ENCODE measurements at places on chromosomes 4 and X. TPM values are rescaled to one million over a fixed set of nuclear protein-coding genes. Genes with fewer than 3 reads are reported as not detected.

The FREM3 gene
- polyA plus RNA-seq = not detected

The SPATA18 gene
- polyA plus RNA-seq = 6.6 TPM

The PAGE2B gene
- polyA plus RNA-seq = 0.37 TPM

The F9 gene
- polyA plus RNA-seq = not detected

The CXorf65 gene
- polyA plus RNA-seq = 2.6 TPM

The SHISA3 gene
- polyA plus RNA-seq = 1.00 TPM

GRCh38 chr4:183350317-183351071 is 28.3 kb upstream of the CLDN24 start:
- no peaks in the 10 kb centered on the region for H3K4me1 ChIP-seq
- no peak overlapping the region for H3K27ac ChIP-seq
- H3K27me3 ChIP-seq = no peaks in the 10 kb centered on the region
- H3K36me3 ChIP-seq = no peaks in the 10 kb centered on the region
- DNase-seq = no peak

DNA sequence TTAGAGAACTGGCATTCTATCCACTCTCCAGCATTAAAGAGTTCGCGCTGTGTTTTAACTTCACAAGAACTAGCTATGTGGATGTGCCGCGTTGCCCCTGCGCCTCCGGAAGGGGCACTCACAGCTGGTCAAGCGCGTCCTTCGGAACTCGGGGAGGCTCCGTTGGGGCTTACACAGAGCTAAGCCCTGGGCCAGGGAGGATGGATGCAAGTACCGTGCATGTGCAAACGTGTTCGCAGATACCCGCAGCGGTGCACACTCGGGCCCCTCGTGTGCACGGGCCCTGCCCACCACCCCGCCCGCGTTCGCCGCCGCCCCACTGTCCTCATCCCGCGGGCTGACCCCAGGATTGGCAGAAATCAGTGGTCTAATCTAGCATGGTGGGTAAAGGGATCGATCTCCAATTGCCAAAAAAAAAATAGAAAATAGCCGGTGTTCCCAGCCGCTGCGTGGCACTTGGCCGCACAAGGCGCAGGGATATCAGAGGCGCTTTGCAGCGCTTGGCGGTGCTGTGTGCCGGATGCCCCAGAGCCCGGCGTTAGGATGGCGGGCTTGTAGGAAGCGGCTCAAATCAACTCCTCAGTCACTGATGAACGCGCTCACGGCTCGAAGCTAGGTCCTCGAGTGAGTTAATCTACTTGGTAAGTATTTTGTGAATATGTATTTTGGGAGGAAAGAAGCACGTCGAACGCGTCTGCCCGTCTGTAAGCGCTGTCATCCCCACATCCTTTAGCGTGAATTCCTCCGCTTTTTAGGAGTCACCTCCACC is 989 bp upstream of the PCDH10 start:
- no peak overlapping the region for H3K27ac ChIP-seq
- peak; percentile 45 for DNase-seq
- peak overlapping the region; percentile 17 for H3K4me3 ChIP-seq

GRCh38 chrX:132956421-132957210 is 1.8 kb downstream of the HS6ST2 start:
- H3K36me3 ChIP-seq = no peaks in the 10 kb centered on the region
- H3K4me3 ChIP-seq = peak overlapping the region; percentile 1
- peaks cover 29% of the 10 kb centered on the region for H3K27me3 ChIP-seq
- peak; percentile 18 for DNase-seq
- H3K4me1 ChIP-seq = no peaks in the 10 kb centered on the region

GRCh38 chrX:45852884-45853283 is 652.2 kb upstream of the DIPK2B start:
- H3K36me3 ChIP-seq = no peaks in the 10 kb centered on the region
- DNase-seq = no peak
- no peaks in the 10 kb centered on the region for H3K4me1 ChIP-seq
- no peak overlapping the region for H3K27ac ChIP-seq

GRCh38 chr4:37440501-37440900 is 196.0 kb downstream of the NWD2 start:
- no peaks in the 10 kb centered on the region for H3K4me1 ChIP-seq
- no peak overlapping the region for H3K4me3 ChIP-seq
- no peak for DNase-seq
- no peak overlapping the region for H3K27ac ChIP-seq
- H3K36me3 ChIP-seq = no peaks in the 10 kb centered on the region

GRCh38 chrX:150018931-150019361 is 80.7 kb upstream of the EOLA2 start:
- H3K27ac ChIP-seq = no peak overlapping the region
- H3K4me3 ChIP-seq = no peak overlapping the region

DNA sequence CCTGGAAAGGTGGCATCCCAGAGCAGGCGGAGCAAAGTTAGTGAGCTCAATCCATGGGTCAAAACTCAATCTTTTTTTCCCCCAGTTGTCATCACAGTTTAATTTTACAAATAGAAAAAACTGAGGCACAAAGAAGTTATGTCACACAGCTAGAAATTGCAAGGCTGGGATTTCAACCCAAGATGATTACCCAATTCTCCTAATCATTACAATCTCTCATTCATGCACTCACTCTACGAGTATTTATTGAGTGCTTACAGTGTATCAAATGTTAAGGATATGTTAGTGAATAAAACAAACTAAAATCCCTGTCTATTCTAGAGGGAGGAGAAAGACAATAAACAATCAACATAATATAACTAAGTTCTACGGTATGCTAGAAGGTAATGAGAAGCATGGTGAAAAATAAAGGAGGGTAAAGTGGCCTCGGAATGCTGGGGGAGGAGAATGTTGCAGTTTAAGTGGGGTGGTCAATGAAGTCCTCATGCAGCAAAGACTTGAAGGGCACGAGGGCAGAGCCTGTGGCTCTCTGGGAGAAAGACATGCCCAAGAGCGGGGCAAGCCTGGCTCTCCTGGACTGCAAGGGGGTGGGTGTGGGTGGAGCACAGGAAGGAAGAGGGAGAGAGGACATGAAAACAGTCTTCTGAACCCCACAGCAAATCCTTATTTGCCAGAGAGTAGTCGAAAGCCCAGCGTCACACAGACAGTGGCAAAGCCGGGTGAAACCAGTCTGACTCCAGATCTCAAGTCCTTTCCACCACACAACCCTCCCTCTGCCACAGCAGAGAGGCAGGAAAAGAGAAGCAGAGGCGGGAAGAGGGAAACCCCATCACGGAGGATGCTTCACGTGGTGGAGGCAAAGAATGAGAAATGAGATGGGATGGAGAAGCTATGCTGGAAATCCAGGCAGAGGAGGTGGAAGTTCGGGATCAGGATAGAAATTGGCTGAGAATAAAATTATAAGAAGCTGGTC is 48.3 kb downstream of the RAB33B start:
- no peaks in the 10 kb centered on the region for H3K36me3 ChIP-seq
- H3K4me1 ChIP-seq = peaks cover 4% of the 10 kb centered on the region
- no peaks in the 10 kb centered on the region for H3K27me3 ChIP-seq
- DNase-seq = peak; percentile 16

GRCh38 chr4:64158648-64159326 is 250.5 kb downstream of the TECRL start:
- no peak overlapping the region for H3K27ac ChIP-seq
- no peak overlapping the region for H3K4me3 ChIP-seq
- H3K36me3 ChIP-seq = no peaks in the 10 kb centered on the region
- DNase-seq = peak; percentile 84

DNA sequence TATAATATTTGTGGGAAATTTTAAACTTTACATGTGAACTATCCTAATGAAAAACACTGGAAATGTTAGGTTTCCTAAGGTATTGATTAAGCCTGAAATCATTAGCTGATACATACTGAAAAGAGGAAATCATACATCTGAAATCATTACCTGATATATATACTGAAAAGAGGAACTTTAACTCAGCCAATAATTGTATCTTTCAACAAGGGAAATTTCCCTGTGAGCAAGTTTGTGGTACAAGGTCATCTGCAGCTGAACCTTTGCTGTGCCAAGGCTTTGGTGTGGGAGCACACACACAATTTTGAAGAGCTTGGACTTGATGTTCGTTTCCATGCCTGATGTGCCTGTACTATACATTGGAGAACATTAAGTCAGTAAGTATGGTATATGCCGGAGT is 131.9 kb upstream of the USP9X start:
- H3K27me3 ChIP-seq = no peaks in the 10 kb centered on the region
- no peak overlapping the region for H3K4me3 ChIP-seq
- H3K36me3 ChIP-seq = no peaks in the 10 kb centered on the region
- no peak for DNase-seq
- H3K27ac ChIP-seq = no peak overlapping the region
- no peaks in the 10 kb centered on the region for H3K4me1 ChIP-seq

GRCh38 chr4:132956962-132957361 is 192.1 kb upstream of the PCDH10 start:
- H3K36me3 ChIP-seq = no peaks in the 10 kb centered on the region
- H3K27ac ChIP-seq = no peak overlapping the region
- DNase-seq = no peak

- H3K4me3 ChIP-seq = no peak overlapping the region
- H3K27me3 ChIP-seq = no peaks in the 10 kb centered on the region
- H3K27ac ChIP-seq = no peak overlapping the region
- H3K36me3 ChIP-seq = no peaks in the 10 kb centered on the region
Measured at GRCh38 chr4:122622400-122622799, 1.5 kb upstream of the IL21 start.

GRCh38 chrX:10174051-10174450 is 17.3 kb downstream of the CLCN4 start:
- no peak overlapping the region for H3K4me3 ChIP-seq
- peak overlapping the region; percentile 37 for H3K27ac ChIP-seq
- no peaks in the 10 kb centered on the region for H3K36me3 ChIP-seq
- H3K4me1 ChIP-seq = peaks cover 5% of the 10 kb centered on the region

DNA sequence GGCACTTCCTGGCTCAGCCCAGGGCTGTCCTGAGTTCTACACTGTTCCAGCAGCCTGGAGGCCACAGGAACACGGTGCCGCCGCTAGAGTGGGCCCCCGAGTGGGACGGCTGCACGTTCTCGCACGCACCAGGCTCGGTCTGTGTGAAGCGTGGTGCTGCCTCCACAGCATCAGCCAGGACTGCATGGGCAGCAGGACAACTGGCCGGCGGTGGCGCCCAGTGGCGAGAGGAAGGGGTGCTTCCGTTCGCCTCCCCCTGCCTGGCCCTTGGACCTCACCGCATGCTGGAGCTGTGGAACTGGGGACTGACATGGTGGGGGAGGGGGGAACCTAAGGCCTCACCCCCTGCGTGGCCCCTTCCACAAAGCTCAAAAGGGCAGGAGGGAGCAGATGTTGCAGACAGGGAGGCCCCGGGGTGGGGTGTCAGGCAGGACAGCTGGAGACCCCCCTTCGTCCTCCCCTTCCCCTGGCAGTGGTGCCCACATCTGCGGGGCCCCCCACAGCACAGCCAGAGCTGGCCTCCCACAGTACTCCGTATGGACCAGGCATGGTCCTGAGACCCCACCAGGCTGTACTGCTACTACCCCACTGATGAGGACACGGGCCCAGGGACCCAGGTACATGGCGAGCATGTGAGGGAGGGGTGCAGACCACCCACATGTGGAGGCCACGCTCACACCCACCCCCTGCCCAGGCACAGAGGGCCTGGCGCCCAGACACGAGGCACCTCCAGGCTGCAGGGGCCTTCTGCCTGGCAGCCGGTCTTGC is 58.5 kb downstream of the ACOX3 start:
- DNase-seq = no peak
- no peak overlapping the region for H3K4me3 ChIP-seq
- H3K27ac ChIP-seq = no peak overlapping the region
- H3K27me3 ChIP-seq = no peaks in the 10 kb centered on the region
- no peaks in the 10 kb centered on the region for H3K4me1 ChIP-seq
- H3K36me3 ChIP-seq = peaks cover 32% of the 10 kb centered on the region

GRCh38 chrX:23964191-23964590 is 56.4 kb downstream of the CXorf58 start:
- no peak for DNase-seq
- no peak overlapping the region for H3K27ac ChIP-seq
- no peaks in the 10 kb centered on the region for H3K4me1 ChIP-seq
- no peak overlapping the region for H3K4me3 ChIP-seq
- H3K36me3 ChIP-seq = no peaks in the 10 kb centered on the region

DNA sequence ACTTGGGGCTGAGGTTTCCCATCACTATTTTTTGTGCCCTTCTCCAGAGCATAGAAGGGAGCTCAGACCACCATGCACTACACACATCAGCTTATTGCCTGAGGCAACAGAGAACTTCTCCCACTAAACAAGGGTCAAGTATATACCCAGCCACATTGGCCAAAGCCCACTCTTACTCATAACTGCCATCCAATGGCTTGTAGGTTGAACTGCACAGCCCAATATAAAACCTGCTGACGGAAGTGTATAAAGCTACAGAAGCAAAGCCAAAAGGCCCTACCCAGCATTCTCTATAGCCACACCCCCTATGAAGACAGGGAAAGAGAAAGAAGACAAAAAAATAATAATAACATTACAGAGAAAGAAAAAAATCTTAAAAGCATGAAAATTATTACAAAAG is 139.7 kb downstream of the LRBA start:
- no peak overlapping the region for H3K27ac ChIP-seq
- H3K4me3 ChIP-seq = no peak overlapping the region
- no peaks in the 10 kb centered on the region for H3K27me3 ChIP-seq
- H3K4me1 ChIP-seq = no peaks in the 10 kb centered on the region
- DNase-seq = no peak

DNA sequence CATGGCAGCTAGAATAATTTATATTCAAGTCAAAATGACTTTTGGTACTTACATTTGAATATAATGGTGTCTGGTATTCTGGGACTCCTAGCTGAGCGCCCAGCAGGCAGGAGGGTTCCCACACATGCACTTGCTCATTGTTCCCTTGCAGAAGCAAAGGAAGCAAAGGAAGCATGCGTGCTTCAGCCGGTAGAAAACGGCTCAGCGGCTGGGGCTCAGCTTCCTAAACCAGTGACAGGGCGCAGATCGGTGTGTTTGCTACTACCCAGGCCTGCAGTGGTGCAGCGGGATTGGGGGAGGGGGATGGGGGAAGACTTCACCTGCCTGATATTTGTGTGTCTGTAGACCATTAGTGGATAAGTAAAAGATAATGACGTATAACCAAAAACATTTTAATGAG is 978.3 kb upstream of the TENM3 start:
- H3K4me1 ChIP-seq = no peaks in the 10 kb centered on the region
- no peaks in the 10 kb centered on the region for H3K36me3 ChIP-seq
- no peak for DNase-seq
- H3K27ac ChIP-seq = no peak overlapping the region
- no peak overlapping the region for H3K4me3 ChIP-seq

GRCh38 chr4:100977746-100978397 is 369.5 kb downstream of the PPP3CA start:
- H3K27ac ChIP-seq = no peak overlapping the region
- no peak for DNase-seq
- no peaks in the 10 kb centered on the region for H3K27me3 ChIP-seq
- H3K4me3 ChIP-seq = no peak overlapping the region
- H3K4me1 ChIP-seq = no peaks in the 10 kb centered on the region
- H3K36me3 ChIP-seq = no peaks in the 10 kb centered on the region

DNA sequence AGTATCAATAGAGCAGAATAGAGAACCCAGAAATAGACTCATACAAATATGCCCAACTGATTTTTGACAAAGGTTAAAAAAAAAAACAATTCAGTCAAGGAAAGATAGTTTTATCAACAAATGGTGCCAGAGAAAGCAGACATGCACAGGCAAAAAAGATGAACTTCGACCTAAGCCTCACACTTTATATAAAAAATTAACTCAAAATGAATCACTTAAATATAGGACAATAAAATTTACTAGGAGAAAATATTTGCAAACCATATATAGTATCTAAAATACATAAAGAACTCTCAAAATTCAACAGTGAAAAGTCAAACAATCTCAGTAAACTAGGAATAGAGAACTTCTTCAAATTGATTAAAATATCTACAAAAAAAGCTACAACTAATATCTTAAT is 29.7 kb downstream of the HUWE1 start:
- no peaks in the 10 kb centered on the region for H3K36me3 ChIP-seq
- H3K27me3 ChIP-seq = no peaks in the 10 kb centered on the region
- H3K4me3 ChIP-seq = no peak overlapping the region

- DNase-seq = peak; percentile 26
- no peak overlapping the region for H3K4me3 ChIP-seq
- peaks cover 6% of the 10 kb centered on the region for H3K4me1 ChIP-seq
- peak overlapping the region; percentile 12 for H3K27ac ChIP-seq
- no peaks in the 10 kb centered on the region for H3K36me3 ChIP-seq
Measured at GRCh38 chr4:146243141-146243882, 29.0 kb downstream of the REELD1 start.
